ENCODE measurements at places on chromosomes 12 and 14.

- DNase-seq: no peak
These were observed 934.5 kb downstream of the TMEM121 start for GRCh38 chr14:106460916-106461315.

GRCh38 chr14:95480109-95480886 lies 36.2 kb downstream of the SYNE3 start:
- DNase-seq: peak; percentile 25

- DNase-seq: no peak
These were observed 20.4 kb upstream of the HSP90B1 start for GRCh38 chr12:103909811-103910210.

GRCh38 chr12:30155001-30155730 lies 371.4 kb upstream of the TMTC1 start:
- no peak for DNase-seq

GRCh38 chr14:62706217-62706616 lies 339.0 kb downstream of the KCNH5 start:
- DNase-seq: no peak
